ENCODE measurements at places on chromosomes 2 and 18.

- DNase-seq = no peak
Observed at GRCh38 chr2:66581339-66582103, 146.6 kb downstream of the MEIS1 start.

DNA sequence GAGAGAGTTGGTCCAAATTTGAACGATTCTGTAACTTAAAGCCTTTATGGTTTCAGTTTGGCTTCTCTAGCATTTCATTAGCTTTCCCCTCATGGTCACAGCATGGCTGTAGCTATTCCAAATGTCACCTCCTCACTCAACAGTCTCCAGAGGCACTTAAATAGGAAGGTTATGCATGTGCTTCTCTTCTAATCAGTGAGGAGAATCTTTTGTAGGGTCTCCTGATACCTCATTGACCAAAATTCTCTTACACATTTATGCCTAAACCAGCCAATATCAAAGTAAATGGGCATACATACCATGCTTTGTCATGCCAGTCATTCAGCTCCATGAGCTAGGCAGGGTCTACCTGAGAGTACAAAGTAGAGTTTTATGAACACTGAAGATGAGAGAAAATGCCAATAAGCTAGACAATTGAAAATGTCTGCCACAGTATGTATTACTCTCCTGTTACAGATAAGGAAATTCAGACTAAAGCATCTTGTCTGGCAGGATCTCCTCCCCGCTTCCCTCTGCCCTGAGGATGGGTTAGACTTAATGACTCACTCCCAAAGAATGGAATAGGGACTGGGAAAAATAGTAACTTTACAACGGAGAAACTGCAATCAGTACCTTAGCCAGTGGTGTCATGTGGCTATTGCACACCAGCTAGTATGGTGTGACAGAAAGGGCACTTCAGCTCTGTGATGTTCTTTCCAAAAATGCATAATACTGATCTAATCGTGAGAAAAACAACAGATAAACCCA lies 15.4 kb downstream of the DSG2 start:
- DNase-seq = no peak

GRCh38 chr2:133942398-133942797 lies 311.5 kb upstream of the MGAT5 start:
- no peak for DNase-seq

- DNase-seq = no peak
Observed at GRCh38 chr2:104818264-104818663, 35.7 kb upstream of the POU3F3 start.

GRCh38 chr2:172454404-172455120 lies 27.2 kb downstream of the ITGA6 start:
- no peak for DNase-seq

- peak; percentile 8 for DNase-seq
Observed at GRCh38 chr2:158255257-158255656, 153.6 kb downstream of the UPP2 start.

DNA sequence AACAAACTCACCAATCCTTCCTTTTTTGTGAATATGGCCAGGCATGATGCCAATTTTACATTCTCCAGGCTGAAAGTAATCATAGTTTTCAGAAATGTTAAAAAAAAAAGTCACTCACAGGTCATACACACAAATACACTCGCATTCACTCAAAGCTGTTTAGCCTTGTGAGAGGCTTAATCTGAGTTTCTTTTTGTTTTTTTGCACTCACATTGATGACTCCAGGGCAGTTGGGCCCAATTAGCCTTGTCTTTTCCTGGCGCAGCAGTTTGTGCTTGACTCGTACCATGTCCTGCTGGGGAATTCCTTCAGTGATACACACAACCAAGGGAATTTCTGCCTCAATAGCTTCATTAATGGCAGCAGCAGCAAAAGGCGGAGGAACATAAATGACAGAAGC lies 18.0 kb downstream of the SUCLG1 start:
- no peak for DNase-seq

- no peak for DNase-seq
Observed at GRCh38 chr2:120224256-120224655, 1.1 kb upstream of the TMEM185B start.

DNA sequence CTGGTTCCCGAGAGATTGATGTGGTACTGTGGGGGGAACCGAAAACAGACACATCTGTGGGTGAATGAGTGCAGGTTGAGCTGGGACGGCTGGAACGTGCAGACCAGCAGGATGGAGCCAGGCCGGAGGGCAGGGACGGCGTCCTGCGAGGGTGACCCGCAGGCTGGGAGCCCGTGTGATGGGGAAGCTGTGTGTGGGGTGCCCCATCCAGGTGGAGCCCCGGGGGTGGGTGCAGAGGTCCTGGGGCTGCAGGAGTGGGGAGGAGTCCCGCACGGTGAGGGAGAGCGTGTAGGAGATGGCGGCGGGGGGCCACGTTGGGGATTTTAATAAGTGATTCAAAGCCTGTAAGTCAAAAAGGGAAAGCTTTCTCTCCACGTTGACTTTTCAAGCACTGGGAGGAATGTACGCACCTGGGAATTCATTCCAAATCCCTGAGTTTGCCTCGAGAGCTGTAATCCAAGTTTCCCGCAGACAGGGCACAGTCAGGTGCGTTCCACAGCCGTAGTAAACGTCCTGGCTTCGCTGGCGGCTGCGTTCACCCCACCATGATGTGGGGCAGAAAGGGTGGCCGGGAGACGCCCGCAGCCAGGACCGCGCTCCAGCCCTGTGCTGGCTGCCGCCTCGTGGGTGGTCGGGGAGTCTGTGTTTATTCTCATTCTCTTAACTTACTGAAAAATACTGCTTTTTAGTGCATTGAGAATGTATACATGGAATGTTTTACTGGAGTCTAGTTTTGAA lies 54.0 kb downstream of the NFATC1 start:
- no peak for DNase-seq

DNA sequence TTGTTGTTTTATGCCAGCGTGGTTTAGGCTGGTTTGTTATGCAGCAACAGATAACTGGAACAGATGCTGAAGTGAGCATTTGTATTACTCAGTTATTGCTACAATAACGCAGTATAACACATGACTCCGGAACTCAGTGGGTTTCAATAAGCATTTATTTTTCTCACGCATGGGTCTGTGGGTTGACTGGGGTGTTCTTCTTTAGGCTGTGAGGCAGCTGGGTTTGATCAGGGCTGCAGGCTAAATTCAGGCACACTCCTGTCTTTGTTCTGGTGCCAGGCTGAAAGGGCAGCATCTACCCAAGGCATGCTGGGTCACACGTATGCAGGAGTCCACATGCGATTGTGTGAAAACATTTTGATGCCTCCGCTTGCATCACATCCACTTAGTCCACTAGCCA lies 3.8 kb upstream of the SLC1A4 start:
- no peak for DNase-seq

DNA sequence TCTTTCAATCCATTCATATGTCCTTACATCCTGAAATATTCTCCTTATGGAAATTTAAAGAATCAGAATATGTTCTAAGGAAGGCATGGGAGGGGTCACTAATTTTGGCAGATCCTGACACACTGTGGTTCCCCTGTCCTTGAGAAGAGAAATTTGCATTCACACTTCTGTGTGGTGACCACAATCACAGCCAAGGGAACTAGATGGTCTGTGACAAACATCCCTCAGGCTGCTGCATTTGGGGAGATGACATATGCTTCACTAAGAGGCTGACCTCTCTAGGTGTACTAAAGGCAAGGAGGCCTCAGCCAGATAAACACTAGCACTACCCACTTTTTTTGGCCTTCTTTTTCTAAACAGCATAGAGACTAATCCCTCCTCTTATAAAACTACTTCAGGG lies 129.6 kb downstream of the MREG start:
- no peak for DNase-seq

GRCh38 chr2:42944779-42945415 lies 152.5 kb upstream of the HAAO start:
- no peak for DNase-seq

- DNase-seq = no peak
Observed at GRCh38 chr2:218264773-218265561, 4.2 kb downstream of the GPBAR1 start.

DNA sequence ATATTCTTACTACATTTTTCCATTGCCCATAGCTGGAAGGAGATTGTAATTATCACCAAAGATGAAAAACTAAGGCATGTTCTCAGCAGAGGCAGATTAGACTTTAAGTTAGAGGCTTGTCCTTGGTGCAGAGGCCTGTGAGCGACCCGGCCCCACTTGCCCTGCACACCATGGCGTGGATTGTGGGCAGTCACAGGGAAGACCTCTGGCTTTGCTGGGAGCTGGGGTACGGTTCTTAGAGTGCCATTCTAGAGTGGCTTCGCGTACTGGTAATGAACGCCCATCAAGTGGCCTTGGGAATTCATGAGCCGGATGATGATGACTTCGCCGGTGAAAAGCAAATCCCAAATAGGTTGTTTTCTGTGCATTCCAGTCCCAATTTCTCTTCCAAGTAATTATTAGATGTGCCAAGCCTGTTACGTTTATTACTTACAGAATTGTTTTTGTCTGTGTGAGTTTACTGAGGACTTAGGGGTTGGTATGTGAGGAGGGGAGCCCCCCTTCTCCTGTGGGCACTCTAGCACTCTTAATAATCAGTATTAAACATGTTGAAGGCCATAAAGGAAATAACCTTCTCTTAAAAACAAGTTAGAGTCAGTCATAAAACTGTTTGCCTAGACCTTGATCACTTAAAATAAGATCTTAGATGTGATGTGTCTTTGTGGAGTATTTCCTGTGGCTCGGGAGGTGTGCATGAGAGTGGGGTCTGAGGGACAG lies 90.6 kb downstream of the LDLRAD4 start:
- DNase-seq = no peak

DNA sequence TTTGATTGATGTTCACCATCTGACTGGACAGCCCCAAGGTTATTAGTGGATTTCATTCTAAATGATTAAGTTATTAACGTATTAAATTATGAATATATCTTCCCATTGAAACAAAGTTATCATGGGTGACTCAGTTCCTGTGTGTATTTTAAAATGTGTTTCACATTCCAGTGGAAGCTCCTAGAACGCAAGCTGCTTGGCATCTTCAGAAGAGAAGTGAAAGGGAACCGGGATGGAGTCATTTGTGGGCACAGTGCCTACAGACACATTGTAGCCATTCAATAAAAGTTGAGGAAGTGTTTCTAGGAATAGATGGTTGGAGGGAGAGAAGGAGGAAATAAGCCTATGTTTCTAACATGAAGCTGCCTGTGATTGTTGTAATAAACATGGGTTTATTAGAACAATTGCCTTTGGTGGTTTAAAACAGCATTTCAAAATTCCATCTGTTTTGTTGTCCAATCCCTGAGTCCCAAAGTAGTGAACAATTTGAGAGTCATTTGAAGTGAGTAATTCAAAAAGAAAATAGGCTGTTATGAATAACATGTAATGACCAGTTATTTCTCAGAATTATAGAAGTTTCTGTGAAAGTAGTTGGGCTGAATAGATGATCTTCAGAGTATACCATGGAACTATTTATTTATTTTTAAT lies 143.5 kb downstream of the PKP4 start:
- DNase-seq = no peak

- DNase-seq = no peak
Observed at GRCh38 chr2:137050949-137051348, 285.6 kb downstream of the THSD7B start.

DNA sequence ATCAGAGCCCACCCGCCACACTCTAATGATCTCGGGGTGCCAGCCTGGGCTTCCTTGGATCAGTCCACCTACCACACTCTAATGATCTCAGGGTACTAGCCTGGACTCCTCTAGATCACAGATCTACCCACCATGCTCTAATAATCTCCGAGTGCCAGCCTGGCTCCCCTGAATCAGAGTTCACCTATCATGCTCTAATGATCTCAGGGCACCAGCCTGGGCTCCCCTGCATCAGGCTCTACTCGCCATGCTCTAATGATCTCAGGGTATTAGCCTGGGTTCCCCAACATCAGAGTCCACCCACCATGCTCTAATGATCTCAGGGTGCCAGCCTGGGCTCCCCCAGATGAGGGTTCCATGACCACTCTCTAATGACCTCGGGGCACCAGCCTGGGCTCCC lies 48.1 kb downstream of the EIPR1 start:
- no peak for DNase-seq

DNA sequence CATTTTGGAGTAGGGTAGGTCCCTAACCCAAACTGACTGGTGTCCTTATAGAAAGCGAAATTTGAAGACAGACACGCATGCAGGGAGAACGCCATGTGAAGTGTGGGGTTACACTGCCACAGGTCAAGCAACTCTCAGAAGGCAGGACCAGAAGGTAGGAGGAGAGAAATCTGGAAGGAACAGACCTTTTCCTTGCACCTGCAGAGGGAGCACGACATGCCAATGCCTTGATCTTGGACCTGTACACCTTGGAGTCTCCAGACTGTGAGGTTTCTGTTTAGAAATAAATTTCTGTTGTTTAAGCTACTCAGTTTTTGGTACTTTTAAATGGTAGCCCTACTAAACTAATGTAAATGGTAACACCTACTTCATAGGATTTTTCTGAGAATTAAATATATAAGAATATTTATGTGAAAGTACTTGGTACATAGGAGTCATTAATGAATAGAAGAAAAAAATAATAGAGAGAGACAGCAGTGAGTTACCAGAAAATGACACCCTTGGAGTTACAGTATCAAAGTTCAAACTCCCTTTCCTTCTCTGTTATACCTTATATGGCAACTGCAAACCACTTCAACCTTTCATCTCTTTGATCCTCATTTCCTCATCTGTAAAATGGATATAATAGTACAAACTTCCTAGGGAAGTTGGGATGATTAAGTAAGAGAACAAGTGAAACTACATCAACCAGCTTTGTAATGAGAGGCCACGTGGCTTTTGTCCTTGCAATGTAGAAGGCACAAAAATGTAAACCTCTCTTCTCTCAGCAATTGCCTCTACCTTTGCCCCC lies 184.9 kb upstream of the PARD3B start:
- DNase-seq = no peak

- no peak for DNase-seq
Observed at GRCh38 chr18:3323900-3324299, 62.0 kb downstream of the MYL12B start.

DNA sequence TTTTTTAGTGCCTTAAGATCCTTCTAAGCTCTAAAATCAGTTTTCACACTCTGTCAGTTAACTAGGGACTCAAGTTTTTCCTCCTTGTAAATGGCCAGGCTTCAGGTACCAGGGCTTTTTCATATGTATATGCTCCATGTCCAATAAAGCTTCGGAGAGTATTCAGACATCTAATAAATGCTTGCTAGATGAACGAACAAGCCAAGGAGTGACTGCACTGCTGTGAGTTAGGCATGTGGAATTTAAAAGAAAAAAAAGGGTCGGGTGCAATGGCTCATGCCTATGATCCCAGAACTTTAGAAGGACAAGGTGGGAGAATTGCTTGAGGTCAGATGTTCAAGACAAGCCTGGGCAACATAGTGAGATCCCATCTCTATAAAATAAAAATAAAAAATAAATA lies 81.9 kb downstream of the CDH2 start:
- DNase-seq = no peak

DNA sequence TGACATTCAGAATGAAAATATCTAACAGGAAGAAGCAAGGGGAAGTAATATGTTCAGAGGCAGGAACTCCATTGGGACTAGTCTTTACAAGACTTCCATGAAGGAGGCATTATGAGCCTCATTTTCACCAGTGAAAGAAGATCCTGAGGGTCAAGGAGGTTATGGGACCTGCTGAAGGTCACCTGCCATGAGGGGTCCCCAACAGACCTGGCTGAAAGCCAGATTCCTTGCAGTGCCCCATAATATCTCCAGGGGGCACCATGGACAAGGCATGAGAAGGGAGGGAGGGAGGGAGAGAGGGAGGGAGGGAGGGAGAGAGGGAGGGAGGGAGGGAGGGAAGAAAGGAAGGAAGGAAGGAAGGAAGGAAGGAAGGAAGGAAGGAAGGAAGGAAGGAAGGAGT lies 27.9 kb downstream of the XDH start:
- DNase-seq = no peak
